ENCODE measurements at places on chromosomes 5 and 9.

DNA sequence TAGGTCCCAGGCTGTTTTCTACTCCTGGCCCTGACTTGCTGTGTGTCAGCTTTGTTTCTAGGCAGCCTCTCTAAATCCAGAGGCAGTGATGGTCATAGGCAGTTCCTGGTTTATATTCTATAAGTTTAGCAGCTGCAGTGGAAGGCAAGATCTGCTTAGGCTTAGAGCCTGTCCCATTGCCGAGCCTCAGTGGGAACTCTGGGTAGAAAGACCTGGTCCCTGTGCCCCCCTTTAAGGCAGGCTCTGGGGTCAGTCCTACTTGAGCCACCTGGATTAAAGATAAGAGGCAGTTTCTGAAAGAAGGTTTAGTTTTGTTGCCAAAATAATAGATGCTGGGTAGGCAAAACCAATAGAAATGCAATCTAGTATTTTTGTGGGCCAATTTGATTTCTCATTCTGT, 13.6 kb downstream of the MCCC2 start:
- DNase-seq: no peak

DNA sequence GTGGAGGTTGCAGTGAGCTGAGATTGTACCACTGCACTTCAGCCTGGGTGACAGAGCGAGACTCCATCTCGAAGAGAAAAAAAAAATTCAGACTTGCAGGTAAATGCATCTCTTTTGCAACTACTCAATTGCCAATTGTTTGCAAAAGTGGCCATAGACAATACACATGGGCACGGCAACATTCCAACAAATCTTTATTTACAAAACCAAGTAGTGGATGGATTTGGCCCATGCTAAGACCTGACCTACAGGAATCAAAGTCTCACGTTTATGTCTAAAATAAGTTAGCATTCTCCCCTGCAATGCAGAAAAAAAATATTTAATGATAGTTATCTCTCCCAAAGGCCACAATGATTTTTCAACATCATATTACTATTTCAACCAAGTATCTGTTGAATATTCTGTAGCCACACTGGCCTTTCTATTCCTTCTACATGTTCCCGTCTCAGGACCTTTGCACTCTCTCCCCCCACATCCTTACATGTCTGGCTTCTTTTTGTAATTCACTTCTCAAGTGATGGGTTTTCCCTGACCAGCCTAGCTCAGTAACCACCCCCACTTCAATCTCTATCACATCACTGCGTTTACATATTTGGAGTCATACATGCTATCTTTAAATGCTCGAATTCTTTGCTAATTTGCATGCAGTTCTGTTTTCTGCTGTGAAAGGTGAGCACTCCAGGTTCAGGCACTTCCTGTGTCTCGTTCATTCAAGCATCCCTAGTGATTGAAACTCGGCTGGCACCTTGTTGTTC, 54.2 kb downstream of the FNBP1 start:
- no peak for DNase-seq

DNA sequence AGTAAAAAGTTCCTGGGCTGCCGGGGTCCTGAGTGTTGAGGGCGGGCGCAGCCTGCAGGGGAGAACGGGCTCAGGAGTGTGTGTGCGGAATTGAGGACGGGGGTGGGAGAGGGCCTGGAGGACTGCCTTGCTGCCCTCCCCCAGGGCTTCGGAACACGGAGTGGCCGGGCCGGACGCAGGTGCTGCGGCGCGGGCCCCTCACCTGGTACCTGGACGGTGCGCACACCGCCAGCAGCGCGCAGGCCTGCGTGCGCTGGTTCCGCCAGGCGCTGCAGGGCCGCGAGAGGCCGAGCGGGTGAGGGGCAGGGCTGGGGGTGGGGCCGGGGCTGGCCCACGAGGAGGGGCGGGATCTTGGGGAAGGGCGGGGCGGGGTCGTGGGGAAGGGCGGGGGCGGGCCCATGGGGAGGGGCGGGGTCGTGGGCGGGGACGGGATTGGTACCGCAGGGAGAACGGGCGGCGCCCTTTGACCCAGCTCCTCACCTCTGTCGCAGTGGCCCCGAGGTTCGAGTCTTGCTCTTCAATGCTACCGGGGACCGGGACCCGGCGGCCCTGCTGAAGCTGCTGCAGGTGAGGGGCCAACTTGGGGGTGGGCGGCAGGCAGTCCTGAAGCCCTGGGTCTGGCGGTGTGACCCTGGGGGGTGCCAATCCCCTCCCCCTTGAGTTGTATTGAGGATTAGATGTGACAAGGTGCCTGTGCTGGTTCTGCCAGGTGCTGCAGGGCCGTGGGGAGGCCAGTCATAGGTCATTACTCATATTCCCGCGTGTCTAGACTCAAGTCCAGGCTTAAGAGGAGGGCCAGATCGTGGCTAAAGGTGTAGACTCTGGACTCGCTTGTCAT, 7.1 kb downstream of the FPGS start:
- peak; percentile 77 for DNase-seq

DNA sequence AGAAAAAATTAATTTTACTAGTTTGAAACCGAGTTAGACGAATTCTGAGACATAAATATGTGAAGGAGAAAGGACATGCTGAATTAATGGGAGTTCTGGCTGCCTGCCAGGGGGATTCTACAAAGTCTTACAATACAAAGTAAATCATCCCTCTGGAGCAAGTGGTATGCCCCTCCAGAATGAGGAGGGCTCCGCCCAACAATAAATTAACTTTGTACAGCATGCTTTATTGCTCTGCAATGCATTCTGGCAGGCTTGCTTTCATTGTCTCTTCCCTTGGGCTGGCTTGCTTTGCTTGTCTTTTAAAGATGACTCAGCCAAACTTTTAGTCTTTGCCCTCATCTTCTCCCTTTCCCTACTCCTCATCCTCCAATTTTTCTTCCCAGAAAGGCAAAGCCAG, 11.7 kb upstream of the PCDHB1 start:
- peak; percentile 38 for DNase-seq

GRCh38 chr5:102961671-102962070, 158.3 kb downstream of the GIN1 start:
- no peak for DNase-seq

Data from nephron progenitor cell (in vitro differentiated cells).